ENCODE measurements at places on chromosomes 1 and 21.

DNA sequence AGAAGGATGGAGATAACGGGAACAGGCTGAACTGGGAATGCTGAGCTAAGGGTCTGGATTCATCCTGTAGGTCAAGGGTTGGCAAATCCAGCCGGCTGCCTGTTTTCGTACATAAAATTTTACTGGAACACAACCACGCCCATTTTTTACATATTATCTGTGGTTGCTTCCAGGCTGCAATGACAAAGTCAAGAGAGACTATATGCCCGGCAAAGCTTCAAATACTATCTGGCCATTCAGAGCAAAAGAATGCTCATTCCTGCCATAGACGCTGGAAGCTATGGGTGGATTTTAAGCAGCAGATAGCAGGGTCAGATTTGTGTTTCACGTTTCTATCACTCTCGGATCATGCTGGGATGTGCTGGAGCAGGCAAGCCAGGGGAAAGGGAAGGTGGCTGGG lies 137.9 kb upstream of the EDN2 start:
- no peak for DNase-seq

- DNase-seq = peak; percentile 83
Measured at GRCh38 chr21:42289926-42290325, 25.3 kb downstream of the TFF3 start.

- DNase-seq = no peak
Measured at GRCh38 chr1:2251786-2252185, 23.7 kb downstream of the SKI start.

GRCh38 chr1:185646202-185646683 lies 87.9 kb upstream of the HMCN1 start:
- no peak for DNase-seq

- no peak for DNase-seq
Measured at GRCh38 chr1:37794372-37795339, 1.0 kb downstream of the MANEAL start.

- no peak for DNase-seq
Measured at GRCh38 chr1:107609808-107610207, 355.2 kb downstream of the VAV3 start.

DNA sequence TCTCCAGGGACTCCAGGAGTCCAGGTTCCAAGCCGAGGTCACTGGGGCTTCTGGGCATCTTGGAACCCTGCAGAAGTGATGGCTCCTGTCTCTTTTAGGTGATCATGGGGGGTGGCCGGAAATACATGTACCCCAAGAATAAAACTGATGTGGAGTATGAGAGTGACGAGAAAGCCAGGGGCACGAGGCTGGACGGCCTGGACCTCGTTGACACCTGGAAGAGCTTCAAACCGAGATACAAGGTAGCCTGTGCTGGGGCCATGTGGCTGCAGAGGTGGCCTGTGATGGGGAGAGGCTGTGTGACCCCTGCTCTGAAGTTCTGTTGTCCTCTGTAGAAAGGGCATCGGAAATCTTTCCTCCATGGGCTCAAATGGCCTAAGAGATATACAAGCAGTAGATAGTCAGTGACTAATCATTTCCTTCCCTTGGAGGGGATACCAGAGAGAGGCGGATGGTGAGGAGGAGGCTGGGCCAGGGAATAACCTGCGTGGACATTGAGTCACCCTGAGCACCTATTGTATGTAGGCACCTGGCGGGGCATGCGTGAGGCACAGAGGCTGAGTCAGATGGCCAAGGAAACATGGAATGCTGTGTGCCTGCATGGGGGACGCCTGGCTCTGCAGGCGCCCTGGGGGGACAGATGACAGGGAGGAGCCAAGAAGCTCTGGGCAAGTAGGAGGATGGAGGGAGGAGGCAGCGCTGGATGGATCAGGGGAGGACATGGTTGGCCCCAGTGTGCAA lies 59.0 kb downstream of the ALPL start:
- no peak for DNase-seq

GRCh38 chr1:200423235-200423634 lies 13.4 kb upstream of the ZNF281 start:
- DNase-seq = no peak

- no peak for DNase-seq
Measured at GRCh38 chr21:28224191-28224726, 768.4 kb downstream of the LTN1 start.
